ENCODE measurements at places on chromosomes 7 and 10.

- peak; percentile 46 for DNase-seq
Measured at GRCh38 chr10:86535132-86535882, 13.7 kb upstream of the WAPL start.

DNA sequence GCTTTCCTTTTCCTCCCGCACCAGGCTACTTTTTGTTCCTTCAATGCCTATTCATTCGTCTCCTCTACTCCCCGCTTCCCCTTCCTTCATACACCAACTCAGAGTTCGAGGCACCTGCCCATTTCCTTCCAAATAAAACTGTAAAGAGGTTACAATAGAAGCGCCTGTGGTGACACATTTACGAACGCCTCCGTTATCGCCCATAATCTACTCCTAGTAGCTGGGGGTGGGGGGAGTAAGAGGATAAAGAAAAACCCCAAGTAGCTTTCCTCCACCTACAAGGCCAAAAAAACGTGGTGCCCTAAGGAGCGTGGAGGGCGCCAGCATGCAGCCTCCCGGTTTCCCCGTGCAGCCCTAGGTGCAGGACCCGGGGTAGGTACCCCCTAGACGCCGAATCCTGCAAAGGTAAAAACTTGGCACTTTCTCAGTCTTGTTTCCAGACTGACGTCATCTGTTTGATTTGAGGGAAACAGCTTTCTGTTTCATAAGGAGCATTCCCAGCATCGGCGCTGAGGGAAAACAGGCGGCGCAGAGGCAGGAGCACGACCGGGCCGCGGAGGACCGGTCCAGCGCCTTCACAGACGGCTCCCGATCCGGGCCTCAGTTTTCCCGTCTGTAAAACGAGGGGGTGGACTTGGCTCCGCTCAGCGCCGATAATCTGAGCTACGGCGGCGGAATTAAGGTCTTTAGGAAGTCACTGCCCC, 922 bp downstream of the PPA1 start:
- peak; percentile 57 for DNase-seq

GRCh38 chr7:129824291-129825208, 128.2 kb downstream of the UBE2H start:
- DNase-seq, result no peak

GRCh38 chr7:70867513-70867912, 264.4 kb upstream of the GALNT17 start:
- DNase-seq, result no peak

GRCh38 chr7:144386741-144387140, 16.8 kb downstream of the NOBOX start:
- peak; percentile 46 for DNase-seq
